ENCODE measurements at places on chromosomes 4 and X.

GRCh38 chr4:79241846-79242245, 84.0 kb downstream of the NAA11 start:
- no peak for DNase-seq

- DNase-seq = peak; percentile 81
Measured at GRCh38 chr4:99816545-99817308, at the start of gene DAPP1. TSS of gene DAPP1 (plus strand) at chr4:99816827. CDS start at chr4:99816914, 87 bp downstream.

- DNase-seq = no peak
Measured at GRCh38 chr4:163440040-163440439, 33.5 kb downstream of the TKTL2 start.

DNA sequence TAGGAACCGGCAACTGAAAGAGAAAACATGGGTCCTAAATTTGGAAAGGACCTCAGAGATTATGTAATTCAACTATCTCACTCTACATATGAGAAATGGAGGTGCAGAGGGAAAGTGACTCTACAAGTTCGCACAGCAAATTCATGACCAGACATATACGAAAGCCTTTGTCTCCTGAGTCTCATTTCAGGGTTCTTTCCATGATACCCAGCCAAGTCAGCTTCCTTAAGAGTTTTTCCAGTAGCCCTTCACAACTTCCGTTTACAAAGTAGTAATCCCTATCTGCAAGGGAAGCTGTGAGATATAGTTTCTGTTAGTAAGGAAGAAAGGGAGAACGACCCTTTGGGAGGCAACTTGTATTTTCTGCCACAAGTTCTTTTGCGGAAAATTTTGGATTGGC, 110.6 kb downstream of the TEX13A start:
- DNase-seq = no peak

DNA sequence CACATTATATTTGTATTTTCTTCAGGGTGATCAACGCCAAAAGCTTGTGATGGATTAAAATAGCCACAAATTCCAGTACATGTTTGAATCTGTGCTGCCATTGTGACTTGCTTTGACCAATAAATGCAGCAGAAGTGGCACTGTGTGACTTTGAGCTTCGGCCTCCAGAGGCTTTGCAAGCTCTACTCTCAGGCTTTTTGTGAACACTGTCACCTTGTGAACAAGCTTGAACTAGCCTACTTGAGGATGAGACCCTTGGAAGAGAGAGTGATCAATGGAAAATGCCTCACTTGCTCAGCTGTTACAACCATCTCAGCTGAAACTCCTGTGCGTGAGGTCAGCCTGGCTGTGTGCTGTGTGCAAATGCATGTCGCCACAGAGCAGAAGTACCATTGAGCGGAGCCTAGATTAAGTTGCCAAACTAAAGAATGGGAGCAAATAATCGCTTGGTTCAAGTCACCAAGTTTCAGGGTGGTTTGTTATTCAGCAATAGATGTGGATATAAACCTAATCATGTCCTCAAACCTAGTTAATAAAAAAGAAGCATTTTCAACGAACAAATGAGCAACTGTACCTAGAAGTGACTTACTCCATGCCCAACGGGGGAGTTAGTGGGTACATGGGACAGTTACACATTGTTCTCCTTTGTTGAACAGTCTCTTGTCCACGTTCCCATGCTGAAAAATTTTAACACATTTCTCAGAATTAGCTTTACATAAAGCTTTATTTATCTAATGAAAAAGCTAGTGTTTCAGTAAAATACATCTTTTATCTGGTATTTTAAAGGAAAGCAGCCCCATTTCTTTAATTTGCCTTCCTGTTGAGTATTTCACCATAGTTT, 23.5 kb downstream of the NOA1 start:
- no peak for DNase-seq

DNA sequence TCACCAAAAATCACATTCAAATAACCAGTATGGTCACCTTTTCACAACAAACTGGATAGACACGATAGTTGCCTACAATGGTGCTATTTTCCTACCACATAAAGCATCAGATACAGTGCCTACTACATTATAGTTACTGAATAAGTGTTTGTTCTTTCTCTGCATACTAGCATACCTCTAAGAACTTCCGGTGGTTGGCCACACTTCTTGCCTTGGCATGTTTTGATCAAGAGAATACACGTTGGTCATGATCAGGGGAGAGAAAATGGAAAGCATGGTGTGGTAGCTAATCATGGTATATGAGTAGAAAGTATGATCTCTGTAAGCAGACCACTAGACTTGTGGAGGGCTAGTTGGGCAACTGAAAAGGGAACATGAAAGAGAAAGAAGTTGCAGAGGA, 322.8 kb upstream of the DIAPH2 start:
- no peak for DNase-seq

DNA sequence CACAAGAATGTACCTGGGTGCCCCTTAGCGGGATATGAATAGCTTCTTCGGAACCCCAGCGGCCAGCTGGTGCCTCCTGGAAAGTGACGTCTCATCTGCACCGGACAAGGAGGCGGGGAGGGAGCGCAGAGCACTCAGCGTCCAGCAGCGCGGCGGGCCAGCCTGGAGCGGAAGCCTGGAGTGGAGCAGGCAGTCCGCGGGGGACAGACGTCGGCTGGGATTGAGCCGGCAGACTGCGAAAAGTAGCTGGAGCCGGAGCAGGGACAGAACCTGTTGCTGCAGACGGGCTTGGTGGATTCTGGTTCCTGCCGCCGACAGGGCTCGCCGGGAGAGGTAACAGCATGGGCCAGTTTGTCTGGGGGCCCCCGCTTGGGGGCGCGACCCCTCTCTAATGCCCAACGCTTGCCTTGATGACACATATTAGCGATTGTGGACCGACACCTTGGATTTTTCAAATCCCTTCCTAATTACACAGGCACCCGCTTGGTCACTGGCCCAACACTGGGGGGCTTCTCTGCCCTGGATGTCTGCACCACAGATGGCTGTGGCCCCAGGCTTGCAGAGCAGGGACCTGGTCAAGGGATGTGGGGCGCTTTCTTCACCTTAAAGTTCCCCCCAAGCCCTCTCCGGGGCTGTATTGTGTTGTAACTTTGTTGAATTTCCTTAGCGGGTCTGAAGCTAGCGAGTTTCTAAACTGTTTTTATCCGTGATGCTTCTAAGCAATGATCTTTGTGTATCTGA, at the start of gene NPFFR2:
NPFFR2 (plus strand) TSS at position 133 of the 741 bp plus-strand sequence. CDS start 96,592 bp downstream, outside the sequence.
- DNase-seq = no peak

GRCh38 chr4:47721892-47722575, 115.8 kb downstream of the CORIN start:
- no peak for DNase-seq

GRCh38 chr4:185110375-185110823, 32.7 kb upstream of the SLC25A4 start:
- no peak for DNase-seq

DNA sequence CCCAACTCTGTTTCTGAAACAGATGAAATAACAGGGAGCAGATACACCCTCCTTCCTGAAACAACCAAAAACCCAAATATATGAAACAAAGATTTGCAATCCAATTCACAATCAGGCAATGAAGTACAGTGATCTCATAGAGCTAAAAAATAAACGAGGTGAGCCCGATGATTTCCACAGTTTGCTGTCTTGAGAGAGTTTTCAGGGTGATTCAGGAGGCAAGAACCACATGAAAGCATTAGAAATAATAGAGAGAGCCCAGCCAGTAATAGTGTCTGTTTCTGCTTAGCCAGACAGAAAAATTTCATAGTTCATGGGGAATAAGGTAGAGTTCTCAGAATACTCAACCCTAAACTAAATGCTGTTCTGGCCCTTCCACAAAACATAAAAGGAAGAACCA, 296.2 kb downstream of the PDHA2 start:
- no peak for DNase-seq

DNA sequence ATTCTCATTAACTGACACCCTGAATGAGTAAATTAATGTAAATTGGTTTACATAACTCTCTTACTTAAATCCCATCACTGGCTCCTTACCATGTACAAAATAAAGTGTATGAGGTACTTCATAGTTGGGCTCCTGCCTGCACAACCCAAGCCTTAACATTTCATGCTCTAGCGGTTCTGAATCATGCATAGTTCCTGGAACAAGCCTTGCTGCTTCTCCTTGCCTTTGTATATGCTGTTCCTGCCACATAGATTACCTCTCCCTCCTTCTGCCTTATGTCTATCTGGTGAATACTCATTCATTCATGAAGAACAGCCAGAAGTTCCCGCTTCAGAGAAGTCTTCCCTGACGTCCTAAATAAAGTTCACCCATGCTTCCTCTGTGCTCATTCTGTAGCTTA, 594.7 kb downstream of the SMARCA1 start:
- DNase-seq = no peak

DNA sequence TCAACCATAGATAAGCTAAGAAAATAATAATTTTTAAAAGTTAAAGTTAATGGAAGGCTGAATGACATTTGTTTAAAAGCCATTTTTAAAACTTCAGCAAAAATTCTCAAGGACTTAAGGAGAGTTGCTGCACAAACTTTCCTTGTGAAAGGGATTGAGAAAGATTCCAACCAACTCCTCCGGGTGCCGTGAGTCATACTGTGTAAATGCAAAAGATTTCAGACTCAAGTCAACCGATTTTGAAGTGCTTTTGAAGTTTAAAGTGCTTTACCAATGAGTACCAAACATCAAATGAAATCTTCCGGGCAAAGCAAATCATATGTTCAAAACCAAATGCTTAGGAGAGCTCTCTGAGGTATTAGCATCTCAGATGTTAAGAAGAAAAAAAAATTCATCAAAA, 31.4 kb downstream of the VCX2 start:
- DNase-seq = no peak

DNA sequence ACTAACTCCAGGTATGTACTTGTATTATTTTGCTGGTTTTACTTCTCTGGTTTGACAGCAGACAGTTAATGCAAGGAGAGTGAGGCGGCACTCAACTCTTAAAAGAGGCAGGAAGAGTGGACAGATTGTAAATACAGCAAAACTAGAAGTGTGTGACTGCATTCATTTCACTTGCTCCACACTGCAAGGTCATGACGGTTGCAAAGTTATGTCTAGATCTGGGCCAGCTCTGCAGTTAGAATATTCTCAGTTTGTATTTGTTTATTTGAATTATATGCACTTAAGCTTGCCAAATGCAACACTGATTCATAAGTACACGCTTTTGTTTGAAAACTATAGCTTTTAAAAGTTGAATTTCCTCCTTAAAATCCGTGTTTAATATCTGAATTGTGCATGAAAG, 148.9 kb downstream of the STIM2 start:
- DNase-seq = no peak

GRCh38 chrX:148723551-148723950, 223.1 kb downstream of the AFF2 start:
- DNase-seq = no peak

DNA sequence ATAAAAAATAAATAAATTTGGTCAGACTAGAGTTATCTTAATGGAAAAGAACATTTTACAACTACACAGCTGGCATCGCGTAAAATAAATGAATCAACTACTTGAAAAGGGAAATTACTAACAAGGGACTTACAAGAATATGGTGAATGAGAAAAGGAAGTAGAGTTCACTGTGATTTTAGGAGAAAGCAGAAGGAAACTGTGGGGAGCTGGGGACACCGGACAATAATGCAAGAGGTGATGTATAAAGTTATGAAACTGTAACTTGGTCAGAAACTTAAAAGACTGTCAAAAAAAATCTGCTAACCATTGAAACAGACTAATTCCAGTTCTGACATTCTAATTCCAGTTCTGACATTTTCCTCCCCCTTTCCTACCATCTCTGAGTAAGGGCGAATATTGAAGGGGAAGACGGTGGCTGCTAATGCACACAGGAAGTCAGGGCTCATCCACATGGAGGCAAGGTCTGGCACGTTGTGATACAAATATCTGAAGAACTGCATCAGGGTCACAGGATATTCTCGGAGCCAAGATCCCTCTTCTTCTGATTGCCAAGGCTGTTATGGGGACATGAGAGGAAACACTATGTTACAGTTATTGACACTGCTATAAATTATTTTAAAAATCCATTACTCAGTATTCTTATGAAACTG, 170.5 kb downstream of the CDS1 start:
- no peak for DNase-seq

- DNase-seq = no peak
Measured at GRCh38 chr4:131093303-131093702, 1997.4 kb downstream of the C4orf33 start.

- no peak for DNase-seq
Measured at GRCh38 chr4:151358266-151358665, 32.9 kb upstream of the SH3D19 start.

GRCh38 chr4:152848508-152848907, 68.8 kb downstream of the ARFIP1 start:
- no peak for DNase-seq

DNA sequence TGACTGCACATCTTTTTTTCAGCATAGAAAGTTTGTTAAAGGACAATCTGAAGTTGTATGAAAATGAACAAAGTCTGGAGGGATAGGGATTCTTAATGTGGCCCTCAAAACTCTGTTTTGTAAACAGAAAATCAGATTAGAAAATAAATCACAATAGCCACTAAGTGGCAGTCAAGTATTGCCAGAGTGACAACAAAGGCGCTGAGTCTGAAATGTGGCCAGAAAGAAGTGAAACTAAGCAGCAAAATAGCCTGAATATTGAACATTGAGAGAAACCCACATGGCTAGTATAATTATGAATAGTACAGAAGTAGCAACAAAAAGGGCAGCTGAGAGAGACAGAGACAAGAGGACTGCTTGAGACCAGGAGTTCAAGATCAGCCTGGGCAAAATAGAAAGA, 81.1 kb upstream of the CT45A1 start:
- no peak for DNase-seq

GRCh38 chr4:186627226-186627865, 72.0 kb upstream of the MTNR1A start:
- no peak for DNase-seq

DNA sequence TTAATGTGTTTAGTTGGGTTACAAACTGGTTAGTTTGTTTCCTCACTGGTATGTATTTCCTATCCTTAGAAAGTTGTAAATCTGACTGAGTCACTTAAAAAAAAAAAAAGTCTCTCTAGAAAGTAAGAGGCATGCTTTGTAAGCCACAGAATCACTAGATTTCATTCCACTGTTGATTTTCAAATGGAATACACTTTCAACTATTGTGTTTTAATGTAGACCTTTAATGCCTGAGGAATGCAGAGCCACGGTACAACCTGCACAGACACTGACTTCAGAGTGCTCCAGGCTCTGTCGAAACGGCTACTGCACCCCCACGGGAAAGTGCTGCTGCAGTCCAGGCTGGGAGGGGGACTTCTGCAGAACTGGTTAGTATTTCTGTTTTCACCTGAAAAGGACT, 88.6 kb downstream of the HHIP start:
- DNase-seq = no peak

DNA sequence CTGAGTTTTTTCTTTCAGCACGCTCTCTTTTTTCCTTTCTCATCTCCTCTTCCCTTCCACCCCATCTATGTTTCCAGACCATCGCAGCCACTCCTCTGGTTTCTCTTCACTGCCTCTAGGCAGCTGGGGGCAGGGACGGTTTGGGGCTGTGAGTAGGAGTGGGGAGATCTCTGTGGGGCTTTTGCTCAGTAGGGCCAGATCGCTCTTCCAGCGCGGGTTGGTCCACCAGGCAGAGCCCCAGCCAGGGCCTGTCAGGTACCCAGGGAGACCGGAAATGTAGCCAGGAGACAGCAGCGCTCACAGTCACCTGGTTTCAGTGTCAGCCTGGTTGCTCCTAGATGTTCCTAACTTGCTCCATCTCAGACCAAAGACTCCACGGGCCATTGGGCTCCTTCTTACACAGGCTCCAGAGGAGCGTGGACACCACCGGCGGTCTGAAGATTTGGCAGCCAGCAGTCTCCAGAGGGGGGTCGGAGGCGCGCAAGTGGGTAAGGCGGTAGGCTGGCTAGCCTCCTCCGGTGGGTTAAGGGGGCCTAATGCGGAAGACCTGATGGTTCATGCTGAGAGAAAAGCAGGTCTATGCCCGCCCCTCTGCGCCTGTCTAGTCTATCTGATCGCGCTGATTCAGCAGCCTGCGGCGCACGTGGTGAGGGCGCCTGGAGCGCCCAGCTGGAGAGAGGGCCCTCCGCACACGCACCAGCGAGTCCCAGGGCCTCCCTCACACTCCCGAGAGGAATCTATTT, 1.8 kb downstream of the FGF5 start:
- DNase-seq = no peak
